Cardiac fibroblast (primary cell): ENCODE measurements at places on chromosomes 2 and 18.

DNA sequence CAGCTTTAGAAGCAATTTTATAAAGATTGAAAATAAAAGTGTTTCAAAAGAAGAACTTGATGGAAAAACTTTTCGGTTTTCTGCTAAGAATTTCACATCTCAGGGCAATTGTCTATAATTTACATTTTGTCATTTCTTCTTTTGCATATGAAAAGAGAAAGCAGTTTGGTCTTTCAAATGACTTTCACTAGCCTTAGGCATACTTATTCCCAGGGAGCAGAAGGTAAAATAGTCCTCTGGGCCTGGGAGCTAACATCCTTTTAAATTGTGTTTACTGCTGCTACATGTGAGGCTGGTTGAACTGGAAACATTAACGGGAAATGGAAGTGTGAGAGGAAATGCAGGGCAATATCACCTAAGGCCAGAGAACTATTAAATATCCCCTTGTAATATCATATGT is 37.1 kb downstream of the MYO3B start:
- DNase-seq, result no peak

DNA sequence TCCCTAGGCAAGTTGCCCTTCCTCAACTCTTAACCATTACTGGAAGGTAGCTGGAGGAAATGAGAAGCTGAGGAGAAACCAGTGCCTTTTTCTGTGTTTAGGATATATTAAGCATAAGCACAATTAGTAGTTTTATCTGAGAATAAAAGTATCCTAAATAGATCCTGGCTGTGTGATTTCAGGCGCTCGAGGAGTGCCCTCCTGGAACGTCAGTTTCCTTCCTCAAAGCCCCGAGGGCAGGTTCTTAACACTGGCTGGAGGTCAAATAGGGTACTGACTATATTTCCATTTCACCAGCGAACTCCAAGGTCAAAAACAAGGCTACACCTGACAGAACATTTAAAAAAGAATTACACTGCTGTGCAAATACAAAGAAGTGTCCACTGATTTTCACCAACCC is 1.5 kb upstream of the STON1 start:
- DNase-seq, result no peak

- no peak for DNase-seq
These were observed 89.9 kb upstream of the PELI1 start for GRCh38 chr2:64234150-64234549.

DNA sequence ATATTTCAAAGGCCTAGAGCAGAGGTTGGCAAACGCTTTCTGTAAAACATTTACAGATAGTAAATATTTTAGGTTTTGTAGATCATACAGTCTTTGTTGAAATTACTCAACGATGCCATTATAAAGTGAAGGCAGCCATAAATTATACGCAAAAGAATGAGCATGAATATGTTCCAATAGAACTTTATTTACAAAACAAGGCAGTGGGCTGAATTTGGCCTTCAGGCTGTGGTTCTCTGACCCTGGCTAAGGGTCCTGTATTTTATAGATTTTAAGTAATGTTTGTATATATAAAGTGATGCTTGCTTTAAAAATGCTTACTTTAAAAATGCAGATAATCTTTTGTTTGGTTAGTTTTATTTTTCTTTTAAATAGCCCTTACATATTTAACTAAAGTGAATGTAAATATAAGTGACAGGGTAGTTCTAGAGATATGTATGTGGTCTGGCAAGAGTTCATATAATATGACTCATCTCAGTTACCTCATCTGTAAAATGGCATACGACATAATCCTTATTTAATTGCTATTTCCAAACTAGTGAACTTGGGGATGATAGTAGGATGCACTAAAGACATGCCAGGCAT is 51.7 kb upstream of the ATP5MC3 start:
- DNase-seq, result peak; percentile 59
